ENCODE measurements at places on chromosomes 3 and 15.

DNA sequence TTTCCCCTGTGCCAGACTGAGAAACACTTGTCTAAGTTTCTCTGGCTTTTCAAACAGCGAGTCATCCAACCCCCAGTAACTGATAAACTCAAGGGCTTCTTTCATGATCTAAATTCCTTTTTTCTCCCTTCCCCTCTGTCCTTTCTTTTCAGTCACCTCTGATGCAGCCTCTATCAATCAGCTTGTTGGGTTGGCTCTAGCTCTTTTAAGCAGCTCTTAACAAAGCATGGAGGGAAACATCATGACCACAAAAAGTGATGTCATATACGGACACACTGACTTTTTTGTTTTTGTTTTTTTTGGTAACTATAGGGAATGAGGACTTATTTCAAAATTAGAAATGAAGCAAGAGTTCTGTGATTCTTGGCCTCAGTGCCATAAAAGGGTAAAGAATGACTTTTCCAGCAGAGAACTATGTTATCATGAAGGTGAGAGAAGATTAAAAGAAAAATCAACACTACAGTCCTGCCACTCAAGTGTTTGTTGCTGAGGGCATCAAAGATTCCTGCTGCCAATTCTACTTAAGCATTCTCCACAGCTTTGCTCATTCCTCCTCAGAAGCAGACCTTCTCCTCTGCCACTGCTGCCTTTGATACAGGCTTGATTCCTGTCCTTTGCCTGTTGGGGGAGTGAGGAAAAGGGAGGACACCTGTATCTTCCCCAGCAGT lies 457.0 kb upstream of the ONECUT1 start:
- no peak overlapping the region for H3K27ac ChIP-seq
- H3K27me3 ChIP-seq, result no peaks in the 10 kb centered on the region
- DNase-seq, result no peak
- no peak overlapping the region for H3K4me3 ChIP-seq
- H3K4me1 ChIP-seq, result no peaks in the 10 kb centered on the region
- no peaks in the 10 kb centered on the region for H3K36me3 ChIP-seq

DNA sequence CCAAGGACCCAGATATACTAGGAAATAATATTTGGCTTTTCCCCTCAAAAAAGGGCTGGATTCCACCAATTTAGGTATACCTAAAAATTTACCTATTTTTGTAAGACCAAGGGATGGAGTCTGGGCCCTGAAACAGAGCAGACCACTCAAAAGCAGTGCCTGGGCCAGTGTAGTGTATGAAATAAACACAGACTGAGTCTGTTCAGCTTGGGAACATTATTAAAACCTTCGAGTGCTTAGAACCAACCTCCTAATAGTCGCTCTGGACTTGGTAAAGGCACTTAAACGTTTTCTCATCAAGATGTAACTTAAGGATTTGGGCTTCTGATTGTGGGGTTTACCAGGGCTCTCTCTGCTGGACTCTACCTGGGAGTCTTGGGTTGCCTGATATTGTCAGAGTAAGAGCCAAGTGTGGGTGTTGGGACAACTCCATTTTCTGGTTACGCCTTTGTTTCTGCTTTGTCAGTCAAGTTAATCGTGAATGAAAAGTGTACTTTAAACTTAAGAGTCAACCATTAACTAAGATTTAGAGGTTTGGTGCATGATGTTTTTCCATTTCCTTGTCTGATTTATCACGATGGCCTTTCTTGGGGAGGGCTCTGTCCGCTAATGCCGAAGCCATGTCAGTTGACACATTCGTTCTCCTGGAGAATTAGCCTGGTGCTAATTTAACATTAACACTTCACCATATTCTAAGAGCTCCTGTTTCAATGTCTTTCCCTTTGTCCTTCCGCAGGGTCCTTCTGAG lies 221.0 kb upstream of the TPM1 start:
- no peaks in the 10 kb centered on the region for H3K4me1 ChIP-seq
- no peaks in the 10 kb centered on the region for H3K36me3 ChIP-seq
- no peak overlapping the region for H3K27ac ChIP-seq
- peaks cover 22% of the 10 kb centered on the region for H3K27me3 ChIP-seq

- no peaks in the 10 kb centered on the region for H3K36me3 ChIP-seq
- DNase-seq, result no peak
- no peak overlapping the region for H3K27ac ChIP-seq
Measured at GRCh38 chr3:24156466-24156865, 211.4 kb downstream of the NR1D2 start.

DNA sequence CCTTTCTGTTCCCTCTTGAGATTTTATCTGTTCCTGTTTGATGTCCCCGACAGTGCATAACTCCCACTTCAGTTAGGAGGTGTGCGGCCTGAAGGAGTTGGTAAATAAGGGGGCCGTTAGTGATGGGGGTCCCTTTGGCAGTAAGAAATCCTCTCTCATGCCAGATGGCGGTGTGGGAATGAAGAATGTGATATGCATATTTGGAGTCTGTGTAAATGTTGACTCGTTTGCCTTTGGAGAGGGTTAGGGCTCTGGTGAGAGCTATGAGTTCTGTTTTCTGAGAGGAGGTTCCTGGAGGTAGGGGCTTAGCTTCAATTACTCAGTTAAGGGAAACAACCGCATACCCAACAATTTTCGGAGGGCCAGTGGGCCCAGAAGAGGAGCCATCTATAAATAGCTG lies 38.8 kb upstream of the RNF7 start:
- H3K4me3 ChIP-seq, result no peak overlapping the region
- H3K4me1 ChIP-seq, result no peaks in the 10 kb centered on the region
- H3K27ac ChIP-seq, result no peak overlapping the region
- peaks cover 8% of the 10 kb centered on the region for H3K27me3 ChIP-seq
- DNase-seq, result no peak

DNA sequence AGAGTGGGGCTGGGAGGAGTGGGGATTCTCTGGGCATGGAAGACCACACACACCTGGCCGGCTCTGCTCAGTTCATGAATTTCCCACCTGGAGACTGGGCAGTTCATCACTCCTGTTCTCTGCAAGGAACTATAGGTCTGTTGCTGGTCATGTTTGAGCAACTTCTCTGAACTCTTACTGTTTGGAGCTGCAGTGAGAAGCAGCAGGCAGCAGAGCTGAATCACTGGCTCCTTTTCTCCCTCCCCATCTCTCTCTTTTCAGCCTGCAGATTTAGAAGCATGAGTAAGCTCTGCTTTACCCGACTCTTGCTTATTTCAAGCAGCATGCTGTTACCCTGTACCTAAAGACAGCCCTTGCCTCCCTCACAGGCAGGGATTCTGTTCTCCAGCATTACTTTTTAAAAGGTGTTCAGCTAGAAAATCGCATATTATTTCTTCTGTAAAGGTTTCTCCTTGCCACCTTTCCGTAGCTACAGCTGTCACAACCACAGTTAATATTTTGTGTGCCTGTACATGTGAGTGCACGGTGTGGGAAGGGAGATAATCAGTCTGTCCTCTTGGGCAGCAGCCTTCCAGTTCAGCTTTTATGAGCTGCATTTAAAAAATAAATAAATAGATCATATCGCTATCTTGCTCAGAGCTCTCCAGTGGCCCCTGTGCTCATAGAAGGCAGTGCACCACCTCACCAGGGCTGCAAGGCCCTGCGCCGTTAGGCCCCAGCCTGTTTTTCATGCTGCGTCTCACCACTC lies 131.6 kb downstream of the CHCHD6 start:
- H3K27ac ChIP-seq, result no peak overlapping the region
- H3K4me1 ChIP-seq, result no peaks in the 10 kb centered on the region
- no peaks in the 10 kb centered on the region for H3K36me3 ChIP-seq
- no peaks in the 10 kb centered on the region for H3K27me3 ChIP-seq
- DNase-seq, result no peak

DNA sequence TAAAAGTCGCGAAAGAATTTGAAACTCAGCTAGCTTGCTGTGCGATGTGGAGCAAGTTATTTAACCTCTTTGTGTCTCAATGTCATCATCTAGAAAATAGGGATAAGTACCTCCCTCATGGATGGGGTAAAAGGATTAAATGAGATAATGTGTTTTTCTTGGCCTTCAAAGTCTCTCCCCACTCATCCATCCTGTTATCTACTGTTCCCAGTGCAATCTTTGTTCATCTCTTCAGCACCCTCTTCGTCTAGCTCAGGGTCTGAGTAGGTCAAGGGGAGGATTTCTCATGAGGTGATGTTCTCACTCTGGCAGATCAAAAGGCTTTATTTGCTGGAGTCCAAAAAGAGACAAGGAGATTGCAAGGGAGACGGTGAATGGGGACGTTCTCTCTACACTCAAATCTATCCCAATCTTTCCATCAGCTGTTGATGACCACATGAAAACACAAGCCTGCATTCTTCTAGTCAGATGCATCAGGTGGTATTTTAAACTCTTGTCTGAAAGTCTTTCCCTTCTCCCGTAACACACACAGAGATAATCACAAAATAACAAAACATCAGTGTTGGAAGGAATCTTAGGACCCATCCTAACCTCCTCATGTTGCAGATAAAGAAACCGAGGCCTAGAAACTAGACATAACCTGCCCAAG lies 1.3 kb downstream of the MESD start:
- peaks cover 81% of the 10 kb centered on the region for H3K4me1 ChIP-seq
- peak overlapping the region; percentile 99 for H3K4me3 ChIP-seq
- peaks cover 39% of the 10 kb centered on the region for H3K36me3 ChIP-seq
- H3K27ac ChIP-seq, result peak overlapping the region; percentile 96

DNA sequence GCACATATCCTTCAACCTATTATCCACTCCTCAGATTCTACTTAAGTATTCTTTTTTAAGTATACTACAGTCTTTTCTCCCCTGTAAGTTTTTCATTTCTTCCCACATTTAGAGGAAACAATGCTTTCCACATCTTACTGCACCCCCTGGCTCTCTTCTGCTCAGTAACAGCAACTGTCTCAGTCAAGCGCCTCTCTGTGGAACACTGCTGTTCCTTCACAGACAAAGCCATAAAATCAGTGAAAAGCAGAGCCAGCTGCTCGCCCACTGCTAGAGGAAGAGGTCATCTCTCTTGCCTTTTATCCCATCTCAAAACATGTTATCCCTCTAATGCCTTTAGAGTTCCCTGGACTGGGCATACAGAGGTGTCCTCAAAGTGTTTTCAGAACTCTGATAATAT lies 24.8 kb downstream of the SERP1 start:
- no peaks in the 10 kb centered on the region for H3K4me1 ChIP-seq
- no peaks in the 10 kb centered on the region for H3K36me3 ChIP-seq
- H3K4me3 ChIP-seq, result no peak overlapping the region
- H3K27ac ChIP-seq, result no peak overlapping the region
- no peak for DNase-seq

DNA sequence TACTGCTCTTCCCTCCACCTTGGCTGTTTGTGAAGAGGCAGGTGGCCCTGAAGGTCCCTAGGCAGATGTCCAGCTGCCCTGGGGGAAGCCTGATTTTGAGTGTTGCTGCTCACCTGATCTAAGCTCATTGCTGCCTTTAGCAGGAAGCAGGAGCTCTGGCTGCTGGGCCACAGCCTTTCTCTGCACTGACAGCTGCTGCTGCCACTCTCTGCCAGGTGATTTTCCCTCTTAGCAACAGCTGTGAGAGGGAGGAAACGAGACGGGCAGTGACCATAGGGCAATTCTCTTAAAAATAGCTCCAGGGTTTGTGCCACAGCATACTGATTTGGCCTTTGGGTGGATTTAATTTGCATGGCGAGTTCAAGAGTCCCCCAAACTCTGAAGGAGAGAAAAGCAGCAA lies 415.8 kb upstream of the SEMA6D start:
- DNase-seq, result no peak
- no peak overlapping the region for H3K4me3 ChIP-seq
- no peaks in the 10 kb centered on the region for H3K36me3 ChIP-seq
- no peak overlapping the region for H3K27ac ChIP-seq
- H3K27me3 ChIP-seq, result no peaks in the 10 kb centered on the region

- no peaks in the 10 kb centered on the region for H3K36me3 ChIP-seq
- H3K4me1 ChIP-seq, result peaks cover 2% of the 10 kb centered on the region
- DNase-seq, result no peak
- H3K4me3 ChIP-seq, result no peak overlapping the region
- no peak overlapping the region for H3K27ac ChIP-seq
Measured at GRCh38 chr15:63037976-63038720, 4.4 kb upstream of the TPM1 start.

GRCh38 chr3:63936925-63937324 lies 24.7 kb upstream of the SCAANT1 start:
- peaks cover 57% of the 10 kb centered on the region for H3K4me1 ChIP-seq
- no peaks in the 10 kb centered on the region for H3K27me3 ChIP-seq
- H3K4me3 ChIP-seq, result no peak overlapping the region

- no peaks in the 10 kb centered on the region for H3K36me3 ChIP-seq
- DNase-seq, result no peak
- H3K27ac ChIP-seq, result no peak overlapping the region
- H3K27me3 ChIP-seq, result peaks cover 36% of the 10 kb centered on the region
Measured at GRCh38 chr3:159840703-159841299, 147.8 kb upstream of the IL12A start.
